Activated T-cell treated with anti-CD3 and anti-CD28 coated beads, Interleukin-2, amount 50 U/mL, for 48 hours (primary cell): ENCODE measurements at places on chromosomes 5 and 9.

- DNase-seq, result no peak
Observed at GRCh38 chr9:81211741-81212140, 477.6 kb downstream of the TLE1 start.

GRCh38 chr5:126965061-126965475, 65.3 kb downstream of the MARCHF3 start:
- DNase-seq, result no peak

- DNase-seq, result no peak
Observed at GRCh38 chr9:5939530-5939929, 48.8 kb downstream of the MLANA start.

- no peak for DNase-seq
Observed at GRCh38 chr9:80437825-80438224, 866.1 kb downstream of the TLE4 start.

DNA sequence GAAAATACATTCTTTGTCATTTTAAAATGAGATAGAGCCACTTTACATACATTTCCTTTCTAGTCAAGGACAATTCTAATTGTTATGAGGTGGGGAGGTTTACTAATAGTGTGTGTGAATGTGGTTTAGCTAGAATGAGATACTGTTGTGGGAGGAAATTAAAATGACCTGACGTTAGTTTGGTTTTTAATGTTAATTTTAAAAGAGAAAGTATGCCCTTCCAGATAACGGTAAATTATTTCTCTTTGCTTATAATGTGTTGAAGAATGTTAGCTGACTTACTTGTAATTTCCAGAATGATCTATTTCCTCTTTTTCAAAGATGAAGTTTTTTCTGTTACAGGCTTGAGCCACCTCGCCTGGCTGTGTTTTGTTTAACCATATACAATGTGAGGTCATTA, 1.7 kb upstream of the TAF7 start:
- no peak for DNase-seq

GRCh38 chr5:155676967-155677366, 650.0 kb upstream of the SGCD start:
- DNase-seq, result no peak

DNA sequence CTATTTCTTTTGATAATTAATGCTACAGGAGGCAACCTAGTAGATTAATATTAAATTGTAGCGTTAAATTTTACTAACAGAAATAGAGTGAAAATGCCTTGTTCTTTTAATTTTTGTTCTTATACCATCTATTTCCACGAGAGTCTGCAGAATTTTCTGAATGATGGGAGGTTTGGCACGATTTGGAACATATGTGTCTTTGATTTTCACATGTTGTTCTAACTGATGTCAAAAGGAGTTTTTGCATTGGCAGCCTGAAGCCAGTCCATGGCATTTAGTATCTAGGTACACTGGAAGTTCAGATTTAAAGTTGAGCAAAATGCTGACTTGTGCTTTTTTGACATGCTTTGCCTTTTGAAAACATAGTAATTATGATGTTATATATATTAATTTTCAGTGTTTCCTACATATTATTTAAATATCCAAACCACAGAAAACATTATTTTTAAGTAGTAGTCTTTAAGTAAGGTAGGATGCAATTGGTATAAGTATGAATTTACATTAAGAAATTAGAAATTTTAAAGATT, 103.0 kb downstream of the PBX3 start:
- no peak for DNase-seq

DNA sequence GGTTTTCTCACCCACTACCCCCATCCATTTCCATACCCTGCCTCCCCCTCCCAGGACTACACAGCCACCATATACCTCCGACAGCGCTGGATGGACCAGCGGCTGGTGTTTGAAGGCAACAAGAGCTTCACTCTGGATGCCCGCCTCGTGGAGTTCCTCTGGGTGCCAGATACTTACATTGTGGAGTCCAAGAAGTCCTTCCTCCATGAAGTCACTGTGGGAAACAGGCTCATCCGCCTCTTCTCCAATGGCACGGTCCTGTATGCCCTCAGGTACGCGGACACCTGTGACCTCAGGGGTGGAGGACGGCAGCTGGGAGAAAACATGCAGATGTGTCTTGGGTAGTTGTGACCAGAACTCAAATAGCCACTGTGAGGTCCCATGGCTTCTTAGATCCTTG, 11.6 kb downstream of the GABRP start:
- DNase-seq, result no peak

GRCh38 chr5:88671505-88672499, 211.2 kb downstream of the MEF2C start:
- no peak for DNase-seq

- DNase-seq, result no peak
Observed at GRCh38 chr5:84961903-84962302, 577.2 kb upstream of the EDIL3 start.

DNA sequence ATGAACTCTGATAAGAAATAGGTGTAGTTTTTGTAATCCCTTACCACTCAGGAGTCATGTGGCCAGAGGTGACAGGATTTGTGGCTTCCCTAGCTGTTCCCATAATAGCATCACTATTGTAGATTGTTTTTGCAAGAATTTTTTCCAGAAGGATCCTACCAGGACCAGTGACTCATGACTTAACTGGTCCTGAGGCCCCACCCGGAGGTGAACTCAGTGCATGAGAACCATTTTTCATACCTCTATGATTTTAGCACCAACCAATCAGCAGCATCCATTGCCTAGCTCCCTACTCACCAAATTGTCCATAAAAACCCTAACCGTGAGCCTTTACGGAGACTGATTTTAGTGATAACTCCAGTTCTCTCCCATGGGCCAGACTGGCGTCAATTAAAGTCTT, 484.8 kb downstream of the PSAT1 start:
- DNase-seq, result no peak

DNA sequence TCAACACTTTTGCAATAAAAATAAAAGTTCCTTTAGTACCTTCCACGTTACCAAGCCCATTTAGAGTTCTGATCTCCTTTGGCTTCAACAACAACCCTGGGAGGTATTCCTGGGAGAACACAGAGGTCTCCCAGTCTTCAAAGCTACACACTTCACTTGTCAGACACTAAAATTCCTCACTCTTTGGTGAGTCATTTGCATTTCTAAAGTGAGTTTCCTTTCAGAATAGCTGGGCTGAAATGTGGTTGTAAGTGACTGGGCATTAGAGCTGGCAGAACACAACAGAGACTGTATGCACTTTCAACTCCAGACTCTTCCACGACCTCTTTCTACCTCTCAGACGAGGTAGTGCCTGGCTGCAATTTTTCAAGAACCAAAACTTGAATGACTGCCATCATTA, 11.5 kb upstream of the F2RL1 start:
- no peak for DNase-seq

DNA sequence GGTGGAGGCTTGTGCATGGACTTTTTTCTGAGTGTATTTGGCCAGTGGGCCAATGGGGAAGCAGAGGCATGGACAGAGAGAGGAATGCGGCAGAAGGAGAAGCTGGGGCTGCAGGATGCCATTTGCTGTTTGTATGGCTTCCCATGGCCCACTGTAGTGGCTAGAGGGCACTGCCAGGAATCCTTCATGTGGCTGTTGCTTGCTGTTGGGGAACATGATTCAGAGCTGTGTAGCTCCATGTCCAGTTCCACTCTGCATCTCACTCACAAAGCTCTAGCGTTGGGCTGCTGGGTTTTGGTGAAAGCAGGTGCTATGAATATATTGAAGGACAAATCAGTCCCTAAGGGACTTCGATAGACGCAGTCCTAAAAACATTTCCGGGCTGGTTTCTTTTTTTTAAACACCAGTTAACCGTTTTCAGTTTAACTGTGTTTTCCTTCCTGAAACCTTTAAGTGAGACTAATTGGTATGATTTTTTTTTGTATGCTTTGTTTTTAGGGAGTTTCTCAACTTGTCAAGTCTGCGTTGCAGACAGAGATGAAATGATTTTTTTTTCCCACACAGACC, 51.3 kb downstream of the SLC22A5 start:
- peak; percentile 49 for DNase-seq

GRCh38 chr9:83538172-83538889, at the start of gene FRMD3:
FRMD3 (minus strand) TSS chr9:83538401; CDS start chr9:83538231, 170 bp downstream.
- DNase-seq, result peak; percentile 53
